ENCODE measurements at places on chromosomes 6 and 20.
A peak's percentile ranks its signal among the peaks of the same experiment; 100 is the strongest.

GRCh38 chr6:106360989-106361430 is 493 bp downstream of the CRYBG1 start:
- DNase-seq: no peak

GRCh38 chr6:135145063-135145800 is 35.9 kb upstream of the MYB start:
- peak; percentile 33 for DNase-seq

GRCh38 chr6:126880964-126881363 is 237.5 kb upstream of the RSPO3 start:
- DNase-seq: no peak

GRCh38 chr6:45684476-45684875 is 306.7 kb upstream of the SUPT3H start:
- no peak for DNase-seq

GRCh38 chr6:116255246-116255800 is 1.4 kb upstream of the TSPYL4 start:
- no peak for DNase-seq

- DNase-seq: no peak
Measured at GRCh38 chr6:43608310-43608763, 20.7 kb downstream of the GTPBP2 start.

DNA sequence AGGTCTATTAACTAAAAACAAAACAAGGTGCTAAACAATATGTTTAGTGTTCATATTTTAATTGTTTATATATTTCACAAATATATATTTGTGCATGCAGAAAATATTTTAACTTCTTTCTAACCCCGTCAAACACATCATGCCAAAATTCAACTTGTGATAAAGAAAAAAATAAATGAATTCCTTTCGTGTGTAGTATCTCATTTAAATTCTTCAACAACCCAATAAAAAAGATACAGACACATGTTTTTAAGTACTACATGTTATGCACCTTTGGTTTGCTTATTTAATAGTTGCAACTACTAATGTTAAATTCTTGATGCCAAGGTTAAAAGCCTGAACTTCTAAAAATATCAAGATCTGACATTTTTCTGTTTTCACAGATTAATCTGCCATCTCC is 252.4 kb downstream of the ESR1 start:
- no peak for DNase-seq

GRCh38 chr6:159170999-159171712 is 2.0 kb downstream of the FNDC1 start:
- no peak for DNase-seq

DNA sequence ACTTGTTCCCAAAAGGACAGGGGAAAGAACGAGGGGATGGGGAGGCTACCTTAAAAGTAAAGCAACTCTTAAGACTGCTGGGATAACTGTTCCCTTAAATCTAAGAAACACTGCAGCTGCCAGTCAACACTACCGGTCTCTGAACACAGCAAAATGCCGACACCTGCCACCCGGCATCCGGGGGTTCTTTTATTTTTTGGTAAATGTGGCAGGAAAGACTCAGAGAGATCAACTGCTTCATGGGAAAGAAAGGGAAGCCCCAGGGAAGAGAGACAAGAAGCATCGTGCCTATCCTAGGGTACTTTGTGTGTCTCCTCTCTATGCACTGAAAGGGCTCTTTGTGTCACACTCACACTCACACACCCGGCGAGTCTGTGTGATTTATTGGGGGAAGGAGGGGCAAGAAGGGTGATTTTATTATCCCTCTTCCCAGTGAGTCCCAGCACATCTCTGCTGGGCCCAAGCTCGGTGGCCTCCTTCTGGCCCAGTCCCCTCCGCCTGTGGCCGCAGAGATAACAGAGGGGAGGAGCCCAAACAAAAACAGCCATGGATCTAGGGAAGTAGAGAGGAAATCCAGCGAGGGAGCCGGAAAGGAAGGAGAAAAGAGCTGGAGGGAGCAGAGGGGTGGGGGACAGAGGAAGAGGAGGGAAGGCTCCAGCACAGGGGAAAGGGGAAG is 1.4 kb downstream of the FYN start:
- no peak for DNase-seq

DNA sequence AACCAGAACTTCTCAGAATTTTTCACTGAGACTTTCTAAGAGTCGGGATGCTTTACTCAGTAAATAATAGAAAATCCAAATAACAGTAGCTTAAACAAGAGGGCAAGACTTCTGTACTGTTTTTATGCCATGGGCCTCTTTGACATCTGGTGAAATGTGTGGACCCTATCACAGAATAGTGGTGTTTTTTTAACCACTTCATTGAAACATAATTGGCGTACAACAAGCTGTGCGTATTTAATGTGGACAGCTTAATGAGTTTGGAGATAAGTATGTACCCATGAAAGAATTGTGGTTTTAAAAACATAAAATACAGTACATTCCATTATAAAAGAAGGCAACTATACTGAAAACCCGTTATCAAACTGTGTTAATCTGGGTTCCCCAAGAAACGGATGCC is 37.7 kb downstream of the PDRG1 start:
- no peak for DNase-seq

DNA sequence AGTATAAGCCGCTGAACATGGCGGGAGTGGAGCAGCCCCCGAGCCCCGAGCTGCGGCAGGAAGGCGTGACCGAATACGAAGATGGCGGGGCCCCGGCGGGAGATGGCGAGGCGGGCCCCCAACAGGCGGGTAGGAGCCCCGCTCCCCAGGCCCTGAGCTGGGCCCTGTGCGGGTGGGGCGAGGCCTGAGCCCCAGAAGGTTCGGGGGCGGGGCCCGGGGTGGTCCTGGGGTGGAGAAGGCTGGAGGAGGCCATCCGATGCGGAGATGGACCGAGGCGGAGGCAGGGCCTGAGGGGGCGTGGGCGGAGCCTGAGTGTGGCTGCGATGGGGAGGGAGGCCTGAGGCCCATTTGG is 7.1 kb downstream of the L3MBTL1 start:
- DNase-seq: no peak

DNA sequence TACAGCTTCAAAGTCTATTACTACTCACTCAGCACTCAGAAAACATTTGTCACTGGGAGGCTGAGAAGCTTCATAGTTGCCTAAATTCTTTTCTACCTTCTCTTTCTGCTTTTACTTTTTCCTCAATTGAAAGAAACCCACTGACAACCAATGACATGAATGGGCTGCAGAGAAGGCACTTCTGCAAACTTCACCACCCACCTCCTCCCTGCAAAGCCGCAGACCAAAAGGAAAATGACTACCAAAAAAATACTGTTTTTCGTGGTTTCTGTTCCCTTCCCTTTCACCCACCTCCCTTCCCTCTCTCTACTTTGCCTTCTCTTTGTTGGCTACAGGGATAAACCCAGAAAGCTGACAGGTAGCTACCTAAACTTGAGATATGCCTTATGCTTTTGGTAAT is 3.2 kb downstream of the GNAS-AS1 start:
- no peak for DNase-seq

- no peak for DNase-seq
Measured at GRCh38 chr6:106138151-106138550, 52.0 kb downstream of the PRDM1 start.

GRCh38 chr20:50445354-50446151 is 64.6 kb upstream of the PTPN1 start:
- no peak for DNase-seq

GRCh38 chr6:139240161-139241010 is 51.4 kb downstream of the TXLNB start:
- no peak for DNase-seq

DNA sequence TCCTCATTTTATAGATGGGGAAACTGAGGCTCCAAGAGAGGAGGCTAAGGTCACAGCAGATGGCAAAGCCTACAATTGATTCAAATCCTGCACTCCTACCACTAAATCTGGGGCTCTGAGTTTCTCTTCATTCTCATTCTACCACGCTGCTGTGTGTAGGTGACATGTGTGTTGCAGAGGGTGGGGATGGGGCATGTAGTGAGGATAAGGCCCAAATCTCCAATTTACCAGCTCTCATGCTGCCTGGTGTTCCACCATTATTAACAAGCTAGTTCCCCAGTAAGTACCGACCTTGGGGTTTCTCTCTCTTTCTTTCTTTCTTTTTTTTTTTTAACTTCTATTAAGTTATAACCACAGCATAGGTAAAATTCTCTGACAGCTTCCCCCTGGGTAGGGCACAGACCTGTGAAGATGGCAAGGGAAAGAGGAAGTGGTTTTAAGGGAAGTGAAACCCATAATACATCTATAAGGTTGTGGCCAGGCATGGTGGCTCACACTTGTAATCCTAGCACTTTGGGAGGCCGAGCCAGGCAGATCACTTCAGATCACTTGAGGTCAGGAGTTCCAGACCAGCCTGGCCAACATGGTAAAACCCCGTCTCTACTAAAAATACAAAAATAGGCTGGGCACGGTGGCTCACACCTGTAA is 13.0 kb upstream of the MATN4 start:
- DNase-seq: peak; percentile 35

GRCh38 chr6:32436995-32437836 is 2.5 kb upstream of the HLA-DRA start:
- DNase-seq: peak; percentile 20

- no peak for DNase-seq
Measured at GRCh38 chr20:63773571-63774241, 34.1 kb downstream of the SLC2A4RG start.

DNA sequence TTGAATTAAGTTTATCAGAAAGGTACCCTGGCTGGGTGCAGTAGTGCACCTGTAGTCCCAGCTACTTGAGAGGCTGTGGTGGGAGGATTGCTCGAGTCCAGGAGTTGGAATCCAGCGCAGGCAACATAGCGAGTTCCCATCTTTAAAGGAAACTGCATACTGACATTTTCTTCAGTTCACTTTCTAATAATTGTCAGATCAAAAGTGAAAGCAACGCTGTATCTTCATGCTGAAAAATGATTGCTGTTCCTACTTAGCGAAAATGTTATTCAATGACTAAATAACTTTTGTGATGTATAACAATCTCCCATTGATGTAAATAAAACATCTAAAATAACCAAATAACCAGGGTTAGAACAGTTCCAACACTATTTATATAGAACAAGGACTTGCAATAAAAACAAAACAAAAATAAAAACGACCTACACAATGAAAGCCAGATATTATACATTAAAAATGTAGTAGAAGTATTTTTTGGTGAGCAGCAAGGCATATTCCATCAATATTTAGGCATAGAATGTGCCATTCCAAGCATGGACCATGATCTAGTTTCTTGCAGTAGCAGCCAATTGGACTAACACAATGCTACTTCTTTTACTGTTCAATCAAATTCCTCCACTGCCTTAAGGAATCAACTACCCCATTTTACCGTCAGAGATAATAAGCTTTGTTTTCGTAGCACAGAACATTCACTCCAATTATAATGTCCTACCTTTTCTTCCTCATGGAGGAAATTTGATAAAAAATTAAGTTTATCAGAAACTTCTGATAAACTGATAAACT is 1.5 kb downstream of the LATS1 start:
- DNase-seq: no peak

GRCh38 chr20:4919047-4919704 is 82.1 kb downstream of the SLC23A2 start:
- no peak for DNase-seq

- no peak for DNase-seq
Measured at GRCh38 chr20:31718952-31719643, 3.6 kb downstream of the BCL2L1 start.

DNA sequence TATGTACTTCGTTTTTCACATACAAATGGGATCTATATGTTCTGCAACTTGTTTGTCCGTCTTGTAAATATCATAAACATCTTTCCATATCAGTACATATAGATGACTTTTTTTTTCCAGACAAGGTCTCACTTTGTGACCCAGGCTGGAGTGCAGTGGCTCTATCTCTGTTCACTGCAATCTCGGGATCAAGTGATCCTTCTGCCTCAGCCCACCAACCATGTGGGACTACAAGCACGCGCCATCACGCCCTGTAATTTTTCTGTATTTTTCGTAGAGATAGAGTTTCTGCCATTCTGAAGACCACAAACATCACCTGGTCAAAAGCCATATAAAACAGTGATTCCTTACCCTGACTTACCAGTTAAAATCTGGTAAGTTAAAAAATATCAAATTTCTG is 37.7 kb upstream of the SYNCRIP start:
- peak; percentile 42 for DNase-seq

- no peak for DNase-seq
Measured at GRCh38 chr6:119676230-119676629, 326.7 kb upstream of the MAN1A1 start.

DNA sequence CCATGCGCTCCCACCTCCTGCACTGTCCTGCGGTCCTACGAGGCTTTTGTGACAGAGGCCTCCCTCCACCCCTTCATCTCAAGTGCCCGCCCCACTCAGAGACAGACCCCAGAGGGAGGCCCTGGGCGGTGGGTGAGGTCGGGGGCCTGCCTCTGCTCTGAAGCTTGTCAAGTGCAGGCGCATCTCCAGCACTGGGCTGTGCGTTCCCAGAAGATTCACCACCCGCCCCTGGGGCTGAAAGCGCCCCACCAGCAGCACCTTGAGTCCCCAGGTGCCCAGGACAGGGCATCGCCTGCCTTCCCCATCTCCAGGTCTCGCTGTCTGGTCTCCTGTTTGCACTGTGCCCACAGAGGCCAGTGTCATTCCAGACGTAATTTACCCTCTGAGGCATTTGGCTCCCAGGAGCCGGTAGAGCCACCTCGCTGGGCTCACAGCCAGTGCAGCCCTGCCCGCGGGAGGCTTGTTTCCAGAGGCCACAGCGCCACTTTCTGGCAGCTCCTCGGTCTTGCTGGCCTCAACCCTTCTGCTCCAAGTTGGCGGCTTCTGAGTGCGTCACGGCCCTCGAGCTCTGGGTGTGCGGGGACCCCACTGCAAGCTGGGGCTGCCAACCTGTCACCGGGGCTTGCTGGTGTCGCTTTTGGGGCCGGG is 191.1 kb downstream of the TAF4 start:
- no peak for DNase-seq

- no peak for DNase-seq
Measured at GRCh38 chr6:220312-220711, 72.0 kb upstream of the DUSP22 start.

DNA sequence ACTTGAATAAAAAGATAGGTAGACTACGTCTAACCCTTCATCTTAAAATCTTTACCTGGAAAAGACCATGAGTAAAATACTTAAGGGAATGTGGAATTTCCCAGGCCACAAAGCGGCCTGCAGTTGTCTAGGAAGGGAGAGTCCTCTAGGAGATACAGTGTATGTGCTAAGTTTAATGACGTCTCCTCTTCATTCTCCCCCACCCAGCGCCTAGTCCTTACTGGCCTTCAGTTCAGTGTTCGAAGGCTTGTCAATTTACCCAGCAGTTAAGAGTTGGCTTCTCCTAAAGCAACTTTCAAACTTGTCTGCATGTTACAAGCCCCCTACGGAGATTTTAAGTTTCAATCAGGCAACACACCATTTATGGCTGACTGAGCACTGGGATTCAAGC is 35.2 kb downstream of the HFE start:
- no peak for DNase-seq
